ENCODE measurements at places on chromosomes 12 and 14.

DNA sequence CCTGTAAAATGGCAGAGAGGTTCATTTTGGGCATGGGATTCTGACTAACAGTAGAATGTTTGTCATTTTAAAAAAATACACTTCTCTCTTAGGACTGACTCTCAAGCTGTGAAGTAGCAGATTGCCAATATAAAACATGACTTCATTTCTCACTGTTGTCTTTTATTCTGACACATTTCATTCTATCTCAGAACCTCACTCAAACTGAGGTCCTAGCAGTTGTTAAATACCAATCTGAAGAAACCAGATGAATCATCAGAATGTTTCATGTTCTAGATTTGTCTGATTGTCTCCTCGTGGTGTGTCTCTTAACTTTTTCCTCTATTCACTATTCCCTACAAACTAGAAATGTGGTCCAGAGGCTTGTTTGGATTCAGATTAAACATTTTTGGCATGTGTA lies 276.5 kb upstream of the NPAS3 start:
- no peak for DNase-seq

- DNase-seq = no peak
Measured at GRCh38 chr12:123105211-123105826, 45.6 kb downstream of the PITPNM2 start.

DNA sequence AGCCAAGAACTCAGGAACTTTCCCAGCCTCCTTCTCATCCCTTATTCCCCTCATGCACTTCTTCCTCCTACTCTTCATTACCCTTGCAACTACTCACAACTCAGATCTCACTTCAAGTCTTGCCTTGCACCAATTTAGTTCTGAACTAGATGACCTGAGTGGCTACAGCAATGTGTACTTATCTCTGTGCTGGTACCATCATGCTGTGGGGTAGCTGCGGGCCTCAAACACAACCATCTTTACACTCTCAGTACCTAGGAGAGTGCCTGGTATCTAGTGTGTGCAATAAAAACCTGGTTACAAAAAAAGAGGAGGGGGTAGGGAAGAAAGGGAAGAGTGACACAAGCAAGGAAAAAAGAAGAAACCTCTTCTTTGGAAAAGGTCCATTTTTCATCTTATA lies 219.0 kb downstream of the SPTSSA start:
- no peak for DNase-seq

- no peak for DNase-seq
Measured at GRCh38 chr12:111074559-111074958, 154.2 kb upstream of the MYL2 start.

GRCh38 chr12:7609495-7609894 lies 56.2 kb downstream of the APOBEC1 start:
- DNase-seq = no peak

DNA sequence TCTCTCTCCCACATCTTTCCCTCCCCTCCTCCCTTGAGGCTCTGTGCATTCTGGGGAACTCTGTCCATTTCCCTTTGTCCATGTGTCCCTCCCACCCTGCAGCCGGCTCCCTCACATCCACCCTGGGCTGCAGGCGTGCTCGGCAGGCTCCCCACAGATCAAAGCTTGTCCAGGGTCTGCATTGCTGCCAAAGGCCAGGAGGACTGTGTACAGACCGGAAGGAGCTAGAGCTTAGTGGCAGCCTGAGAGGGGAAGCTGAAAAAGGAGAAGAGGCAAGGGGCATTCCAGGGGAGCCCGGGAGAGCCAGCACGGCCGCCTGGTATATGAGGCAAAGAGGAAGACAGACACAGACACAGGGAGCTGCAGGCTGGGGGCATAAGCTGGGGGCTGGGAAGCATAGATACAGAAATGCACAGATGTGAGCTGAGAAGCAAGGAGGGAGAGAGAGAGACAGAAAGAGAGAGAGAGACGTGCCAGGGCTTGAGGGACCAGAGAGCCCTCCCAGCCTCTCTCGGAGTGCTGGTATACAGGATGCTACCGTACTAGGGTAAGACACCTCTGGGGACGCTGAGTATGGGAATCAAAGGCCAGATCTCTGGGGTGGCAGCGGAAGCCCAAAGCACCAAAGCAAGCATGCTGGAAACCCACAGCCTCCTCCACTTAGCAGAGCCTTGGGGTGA lies 3.3 kb downstream of the CD4 start:
- DNase-seq = no peak

GRCh38 chr14:20436363-20436755 lies 393 bp upstream of the KLHL33 start:
- DNase-seq = no peak

- no peak for DNase-seq
Measured at GRCh38 chr12:129231491-129231890, 378.2 kb downstream of the GLT1D1 start.

DNA sequence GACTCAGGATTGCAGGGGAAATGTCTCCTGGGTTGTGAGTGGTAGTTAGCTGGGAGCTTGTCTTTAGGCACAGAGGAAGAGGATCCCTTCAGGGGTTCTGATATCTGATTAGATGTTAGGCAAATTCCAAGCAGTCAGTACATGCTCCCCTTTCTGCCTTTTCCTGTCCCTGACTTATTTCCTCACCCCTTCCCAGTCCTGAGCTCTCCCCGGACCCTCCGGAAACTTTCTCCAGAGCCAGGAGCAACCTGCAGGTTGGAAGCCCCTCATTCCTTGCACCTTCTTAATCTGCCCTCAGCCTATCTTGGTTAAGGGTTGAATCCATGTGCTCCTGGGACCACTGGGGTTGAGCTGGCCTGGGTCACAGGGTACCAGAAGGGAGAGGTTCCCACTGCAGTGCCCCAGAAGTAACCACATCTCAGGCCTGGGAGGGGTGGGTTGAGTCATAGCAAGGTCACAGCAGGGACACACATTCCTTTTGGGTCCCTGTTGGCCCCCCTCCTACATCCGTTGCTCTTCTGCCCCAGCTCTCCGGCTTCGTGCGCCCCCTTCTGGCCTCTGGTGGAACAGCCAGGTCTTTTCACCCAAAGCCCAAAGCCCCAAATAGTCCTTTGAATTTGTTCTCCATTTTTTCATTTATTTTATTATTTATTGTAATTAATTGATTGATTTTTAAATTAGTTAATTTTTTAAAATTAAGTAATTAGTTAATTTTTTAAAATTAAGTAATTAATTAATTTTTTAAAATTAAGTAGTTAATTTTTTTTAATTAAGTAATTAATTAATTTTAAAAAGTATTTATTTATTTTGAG lies 1.8 kb downstream of the IGFBP6 start:
- peak; percentile 60 for DNase-seq

DNA sequence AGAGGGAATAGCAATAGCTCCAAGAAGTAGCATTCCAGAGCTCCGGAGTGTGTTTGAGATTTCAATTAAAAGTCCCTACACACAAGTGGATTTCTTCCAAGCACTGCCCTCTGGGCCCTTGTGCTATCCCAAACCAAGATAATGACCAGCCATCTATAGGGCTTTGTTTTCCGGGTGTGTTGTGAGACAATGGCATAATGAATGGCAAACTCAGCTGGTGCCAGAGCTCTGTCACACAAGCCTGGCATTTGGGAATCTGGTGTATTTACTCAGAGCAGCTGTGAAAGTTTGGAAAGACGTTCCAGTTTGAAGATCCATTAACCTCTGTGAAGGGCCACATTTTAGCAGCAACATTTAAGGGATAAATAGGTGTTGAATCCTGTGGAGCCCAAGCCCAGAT lies 61.2 kb upstream of the TMTC2 start:
- DNase-seq = no peak

- DNase-seq = no peak
Measured at GRCh38 chr12:120959111-120959878, 19.0 kb upstream of the HNF1A start.

DNA sequence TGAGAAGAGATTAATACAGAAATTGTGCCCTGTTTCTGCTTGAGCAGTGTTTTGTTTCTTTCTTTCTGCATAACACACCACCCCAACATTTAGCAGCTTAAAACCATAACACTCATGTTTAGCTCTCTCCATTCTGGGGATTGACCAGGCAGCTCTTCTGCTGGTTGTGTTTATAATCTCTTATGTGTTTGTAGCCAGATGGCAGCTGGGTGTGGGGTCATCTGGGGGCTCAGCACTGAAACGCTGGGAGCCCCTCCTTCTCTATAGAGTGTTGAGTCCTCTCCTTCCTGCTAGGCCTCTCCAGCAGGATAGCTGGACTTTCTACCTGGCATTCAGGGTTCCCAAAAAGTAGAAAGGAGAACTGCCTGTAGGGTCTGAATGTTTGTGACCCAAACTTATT lies 270.6 kb downstream of the TTC8 start:
- DNase-seq = no peak

GRCh38 chr14:91891721-91892220 lies 24.4 kb upstream of the TC2N start:
- no peak for DNase-seq

GRCh38 chr12:127599436-127599835 lies 667.5 kb upstream of the TMEM132C start:
- DNase-seq = no peak

DNA sequence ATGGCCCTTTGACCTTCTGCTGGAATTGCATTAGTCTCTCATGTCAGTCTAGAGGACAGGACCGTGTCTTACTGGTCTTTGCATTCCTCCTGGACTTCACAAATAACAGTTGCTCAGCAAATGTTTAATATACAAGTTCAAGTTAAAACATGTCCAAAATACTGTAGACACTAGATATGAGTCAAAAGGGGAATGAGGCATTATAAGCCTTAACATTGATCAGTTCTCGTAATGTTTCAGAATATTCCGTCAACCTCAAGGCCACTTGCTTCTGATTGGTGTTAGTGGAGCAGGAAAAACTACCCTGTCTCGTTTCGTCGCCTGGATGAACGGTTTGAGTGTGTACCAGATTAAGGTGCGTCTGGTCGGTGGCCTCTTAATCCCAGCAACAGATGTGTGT lies 59.9 kb downstream of the HSP90AA1 start:
- no peak for DNase-seq

DNA sequence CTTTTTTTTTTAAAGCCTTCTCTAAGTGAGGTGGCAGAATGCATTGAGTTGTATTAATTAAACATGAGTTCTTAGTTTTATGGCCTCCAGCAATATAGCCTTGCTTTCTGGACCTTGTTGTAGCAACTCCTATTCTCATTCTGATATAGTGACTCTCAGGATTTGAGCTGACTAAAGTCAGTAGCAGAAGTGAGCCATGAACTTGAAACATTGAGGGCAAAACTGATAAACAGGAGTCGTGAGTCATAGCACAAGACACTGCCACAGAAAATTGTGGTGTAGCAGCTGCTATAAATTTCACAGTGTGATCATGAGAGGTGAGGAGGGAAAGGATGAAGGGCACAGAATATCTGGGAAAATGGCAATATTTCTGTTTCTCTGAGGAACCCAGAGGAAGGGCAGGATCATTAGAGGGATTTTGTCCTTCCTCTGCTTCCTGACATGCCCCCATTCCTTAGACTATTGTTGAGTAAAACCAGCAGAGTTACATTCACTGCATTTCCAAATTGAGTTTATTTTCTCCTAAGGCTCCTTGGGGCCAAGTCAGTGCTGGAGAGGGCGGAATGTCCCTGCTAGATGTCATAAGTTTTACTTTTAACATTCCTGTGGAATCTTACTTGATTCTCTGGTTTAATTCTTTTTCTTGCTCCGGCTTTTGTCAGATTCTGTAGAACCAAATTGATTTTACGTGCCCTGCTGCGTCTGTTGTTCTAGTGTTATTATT lies 7.5 kb downstream of the KLRG1 start:
- DNase-seq = no peak

GRCh38 chr12:24561882-24562770 lies 386.8 kb downstream of the BCAT1 start:
- DNase-seq = no peak

- no peak for DNase-seq
Measured at GRCh38 chr12:4278329-4279197, 5.0 kb downstream of the CCND2 start.

DNA sequence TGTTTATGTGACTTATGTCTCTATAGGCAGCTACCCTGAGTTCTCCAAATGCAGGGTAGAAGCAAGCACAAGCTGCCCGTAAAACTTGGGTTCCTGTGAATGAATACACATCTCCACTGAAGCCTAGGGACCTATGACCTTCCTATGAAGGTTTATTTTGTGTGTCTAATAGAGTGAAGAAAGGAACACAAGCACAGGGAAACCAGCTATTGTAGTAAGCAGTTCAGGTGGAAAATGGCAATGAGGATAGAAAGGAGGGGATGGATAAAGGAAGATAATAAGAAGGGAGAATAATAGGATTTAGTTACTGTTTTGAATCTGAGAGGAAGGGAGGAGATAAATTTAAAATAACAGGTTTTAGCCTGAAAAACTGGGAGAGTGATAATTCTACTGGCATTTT lies 2.4 kb downstream of the PFKM start:
- DNase-seq = no peak

DNA sequence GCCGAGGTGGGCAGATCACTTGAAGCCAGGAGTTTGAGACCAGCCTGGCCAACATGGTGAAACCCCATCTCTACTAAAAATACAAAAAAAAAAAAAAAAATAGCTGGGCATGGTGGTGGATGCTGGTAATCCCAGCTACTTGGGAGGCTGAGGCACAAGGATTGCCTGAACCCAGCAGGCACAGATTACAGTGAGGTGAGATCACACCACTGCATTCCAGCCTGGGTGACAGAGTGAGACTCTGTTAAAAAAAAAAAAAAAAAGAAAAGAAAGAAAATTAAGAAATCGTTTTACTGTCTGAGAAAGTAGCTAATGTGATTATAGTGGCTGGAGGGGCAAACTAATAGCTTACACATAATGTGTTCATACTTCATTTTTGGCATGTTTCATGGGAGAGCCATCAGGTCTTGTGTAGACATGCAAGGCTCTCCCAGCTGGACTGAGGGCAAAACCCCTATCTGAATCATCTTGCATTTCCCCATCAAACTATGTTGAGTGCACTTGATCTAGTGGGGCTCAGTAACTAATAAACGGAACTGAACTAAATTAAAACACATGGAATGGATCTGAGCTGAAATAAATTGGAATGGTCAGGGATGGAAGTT lies 16.2 kb downstream of the KIF21A start:
- DNase-seq = no peak

DNA sequence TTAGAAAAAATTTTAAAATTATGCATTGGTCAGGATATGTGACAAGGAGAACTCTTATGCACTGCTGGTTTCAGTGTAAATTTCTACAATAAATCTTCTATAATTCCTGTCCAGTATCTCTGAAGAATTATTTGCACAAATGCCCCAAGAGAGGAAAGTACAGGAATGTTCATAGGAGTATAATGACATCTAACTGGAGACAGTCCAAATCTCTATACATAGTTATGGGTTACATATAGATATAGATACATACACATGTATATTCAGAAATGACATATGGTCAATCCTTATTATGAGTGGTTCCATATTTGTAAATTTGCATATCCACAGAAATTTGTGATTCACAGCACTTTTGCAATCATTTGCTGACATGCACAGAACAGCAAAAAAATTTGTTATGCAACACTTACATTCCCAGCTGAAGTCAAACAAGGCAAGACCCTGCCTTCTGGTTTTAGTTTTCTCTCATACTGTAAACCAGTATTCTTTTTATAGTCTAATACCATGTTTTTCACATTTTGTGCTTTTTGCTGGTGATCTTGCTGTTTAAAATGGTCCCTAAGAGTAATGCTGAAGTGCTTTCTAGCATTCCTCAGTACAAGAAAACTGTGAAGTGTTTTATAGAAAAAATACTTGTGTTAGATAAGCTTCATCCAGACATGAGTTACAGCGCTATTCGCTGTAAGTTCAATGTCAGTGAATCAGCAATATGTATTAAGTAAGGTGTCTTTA lies 103.8 kb downstream of the SLC16A7 start:
- no peak for DNase-seq
